CD4-positive, alpha-beta T cell treated with Interferon alpha-2 for 1 hour (primary cell): ENCODE measurements at places on chromosomes 1 and 21.

- no peak for DNase-seq
These were observed 76.9 kb downstream of the RGS18 start for GRCh38 chr1:192235127-192235526.

DNA sequence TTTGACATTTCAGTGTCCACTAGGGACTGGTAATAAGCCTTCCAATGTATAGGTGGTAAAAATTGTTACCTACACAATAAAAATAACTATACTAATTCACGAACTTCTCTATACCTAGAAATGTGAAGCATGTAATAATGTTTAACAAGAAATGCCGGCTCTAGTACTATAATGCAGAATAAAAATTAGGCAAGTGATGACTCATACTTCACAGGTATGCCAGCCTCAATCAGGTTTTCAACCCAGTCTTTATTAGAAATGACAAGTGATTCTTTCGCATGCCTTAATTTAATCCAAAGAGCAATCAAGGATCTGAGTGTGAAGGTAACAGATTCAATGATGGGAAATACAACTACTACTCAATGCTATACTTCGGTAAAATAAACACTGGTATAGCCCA, 134.9 kb downstream of the RERE start:
- no peak for DNase-seq

GRCh38 chr21:36817732-36818450, 119.0 kb downstream of the SIM2 start:
- no peak for DNase-seq

GRCh38 chr1:244235157-244235556, 184.1 kb downstream of the ZBTB18 start:
- DNase-seq: no peak

DNA sequence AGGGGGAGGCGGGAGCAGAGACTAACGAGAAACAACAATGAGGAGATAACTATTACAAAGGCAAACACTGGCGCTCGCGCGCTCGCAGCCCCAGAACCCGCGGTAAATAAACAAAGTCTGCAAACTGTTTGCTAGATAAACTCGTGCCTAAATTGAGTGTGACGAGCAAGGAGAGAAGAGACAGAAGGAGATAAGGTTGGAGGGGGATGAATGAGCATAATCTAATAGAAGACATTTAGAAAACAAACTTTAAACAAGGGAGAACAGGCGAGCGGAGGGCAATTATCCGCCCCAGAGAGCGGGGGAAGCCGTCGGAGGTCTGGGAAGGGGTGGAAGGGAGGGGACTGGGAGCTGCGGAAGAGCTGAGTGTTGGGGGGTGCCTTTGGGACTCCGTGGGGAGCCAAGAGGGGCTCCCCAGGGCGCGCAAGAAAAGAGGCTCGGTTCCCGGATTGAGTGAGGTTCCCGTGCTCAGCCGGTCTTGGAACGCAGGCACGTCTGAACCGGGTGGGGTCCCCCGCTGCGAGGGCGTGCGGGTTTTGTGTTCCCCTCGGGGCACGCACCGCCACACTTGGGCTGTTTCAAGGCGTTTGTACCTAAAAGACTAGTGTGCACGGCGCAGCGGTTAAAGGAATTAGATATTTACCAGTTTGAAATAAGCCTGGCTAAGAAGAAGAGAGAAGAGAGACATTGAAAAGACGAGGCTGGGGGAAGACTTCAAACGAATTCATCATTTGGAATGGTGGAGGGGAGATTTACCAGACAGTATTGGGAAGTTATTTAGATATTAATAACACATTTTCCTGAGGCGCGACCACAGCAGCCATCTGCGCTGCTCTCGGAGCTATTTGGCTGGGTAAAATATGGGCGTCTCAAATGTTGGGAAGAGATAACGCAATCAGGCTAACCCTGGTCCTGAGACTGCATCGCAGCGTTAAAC, 10.6 kb downstream of the PAX7 start:
- DNase-seq: no peak

DNA sequence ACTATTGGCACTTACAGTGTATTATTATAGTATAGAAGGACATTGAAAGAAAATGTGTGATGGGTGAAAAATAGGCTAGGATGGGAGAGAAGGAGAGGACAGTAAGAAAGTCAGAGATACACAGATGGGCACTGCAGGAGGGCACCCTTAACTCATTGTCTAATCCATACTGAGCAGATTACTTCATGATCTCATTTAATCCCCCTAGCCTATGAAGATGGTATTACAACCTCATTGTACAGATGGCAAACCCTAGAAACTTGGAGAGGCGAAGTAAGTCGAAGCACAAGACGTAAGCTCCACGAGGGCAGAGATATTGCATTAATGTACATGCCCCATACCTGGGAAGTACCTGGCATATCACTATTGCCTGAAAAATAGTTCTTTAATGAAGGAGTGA, 346.9 kb upstream of the DAB1 start:
- no peak for DNase-seq

GRCh38 chr1:63937461-63938022, 163.7 kb downstream of the ROR1 start:
- DNase-seq: no peak

- DNase-seq: no peak
These were observed 47.1 kb downstream of the PHACTR4 start for GRCh38 chr1:28416509-28417194.

GRCh38 chr1:194103516-194104246, 917.3 kb upstream of the B3GALT2 start:
- no peak for DNase-seq

DNA sequence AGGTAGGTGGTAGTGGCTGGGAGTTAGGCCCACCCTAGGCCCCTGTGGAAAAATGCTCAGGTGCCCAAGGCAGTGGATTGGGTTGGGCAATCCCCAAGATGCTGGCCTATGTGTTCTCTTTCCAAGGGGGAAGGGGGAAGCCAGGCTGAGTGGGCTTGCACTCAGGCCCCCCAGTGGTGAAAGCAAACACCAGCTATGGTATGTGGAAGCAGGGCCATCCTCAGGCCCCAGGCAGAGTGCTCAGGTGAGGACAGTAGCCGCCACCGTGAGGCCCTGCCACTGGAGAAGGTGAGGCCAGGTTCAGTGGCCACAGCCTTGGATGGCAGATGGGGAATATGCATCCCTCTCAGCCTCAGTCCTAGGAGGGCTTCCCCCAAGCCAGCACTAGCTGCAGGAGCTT, 11.8 kb downstream of the LY9 start:
- DNase-seq: no peak

- DNase-seq: no peak
These were observed 108.6 kb downstream of the CASZ1 start for GRCh38 chr1:10687782-10688408.

DNA sequence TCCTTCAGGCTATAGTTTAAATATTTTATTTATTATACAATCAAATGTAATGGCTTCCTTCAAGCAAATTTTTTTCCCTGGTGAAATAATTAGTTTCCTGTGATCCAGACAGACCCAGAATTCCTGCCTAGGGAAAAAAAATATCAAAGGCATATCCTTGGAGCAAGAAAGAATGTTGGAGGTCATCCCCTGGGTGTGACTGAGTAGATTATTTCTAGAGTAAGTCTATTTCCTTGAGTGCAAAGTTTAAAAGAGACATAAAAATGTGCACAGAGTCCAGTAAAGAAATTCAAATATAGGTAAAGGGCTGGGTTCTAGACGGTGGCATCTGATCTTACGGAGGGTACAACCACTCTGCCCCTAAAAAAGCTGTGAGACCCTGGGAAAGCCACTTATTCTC, 32.2 kb upstream of the SAMD13 start:
- no peak for DNase-seq

DNA sequence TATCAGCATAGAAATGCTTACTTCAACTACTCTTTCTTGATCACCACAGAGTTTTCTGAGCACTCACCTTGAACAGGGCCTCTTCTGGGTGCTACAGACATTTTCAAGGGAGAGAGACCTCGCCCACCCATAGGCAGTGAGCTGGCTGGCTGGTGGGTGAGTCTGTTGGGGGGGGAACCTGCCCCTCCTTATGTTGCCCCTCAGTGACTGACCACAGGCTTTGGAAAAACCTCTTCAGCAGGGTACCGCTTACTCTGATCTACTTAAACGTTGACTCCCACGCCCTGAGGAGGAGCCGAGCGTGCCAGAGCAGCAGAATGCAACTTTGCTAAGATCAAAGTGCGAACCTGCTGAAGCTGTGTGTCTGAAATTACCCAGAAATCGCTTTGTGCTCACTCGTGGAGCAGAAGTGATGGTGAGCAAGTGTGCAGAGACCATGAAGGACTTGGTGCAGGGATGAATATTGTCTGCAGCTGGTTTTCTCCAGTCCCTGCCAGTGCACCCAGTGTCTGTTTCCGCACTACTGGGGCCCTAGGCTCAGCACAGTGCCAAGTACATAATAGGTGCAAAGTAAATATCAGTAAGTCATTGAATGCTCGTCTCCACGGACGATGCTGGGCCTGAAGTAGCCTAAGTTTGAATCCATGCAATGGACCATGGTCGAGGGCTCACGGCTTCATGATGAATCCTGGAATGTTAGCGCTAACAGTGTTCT, 158.7 kb upstream of the IRF2BP2 start:
- DNase-seq: no peak

GRCh38 chr21:17451364-17451891, 61.4 kb upstream of the CXADR start:
- peak; percentile 9 for DNase-seq

- no peak for DNase-seq
These were observed 65.0 kb downstream of the FOXD2 start for GRCh38 chr1:47502746-47503370.

DNA sequence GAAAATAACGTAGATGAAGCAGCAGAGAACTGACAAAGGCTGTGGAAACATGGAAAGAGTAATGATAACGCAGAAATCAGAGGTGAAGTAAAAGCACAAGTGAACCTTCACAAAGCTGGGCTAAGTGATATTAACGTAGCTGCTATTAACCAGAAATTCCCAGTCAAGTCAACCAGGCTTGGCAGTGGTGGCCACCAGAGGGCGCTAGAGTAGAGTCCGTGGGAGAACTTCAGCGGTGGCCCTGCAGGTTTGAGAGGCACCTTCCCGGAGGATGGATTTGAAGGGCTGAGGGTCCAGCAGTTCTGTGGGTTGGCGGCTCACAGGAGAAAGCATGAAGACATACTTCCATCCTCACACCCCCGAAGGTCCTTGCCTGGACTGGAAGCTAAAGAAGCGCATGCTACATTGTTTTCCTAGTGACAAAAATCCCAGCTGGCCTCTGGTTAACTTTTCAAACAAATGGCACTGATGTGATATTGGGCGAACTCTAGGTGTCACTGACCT, 81.7 kb upstream of the ZNF648 start:
- peak; percentile 84 for DNase-seq

DNA sequence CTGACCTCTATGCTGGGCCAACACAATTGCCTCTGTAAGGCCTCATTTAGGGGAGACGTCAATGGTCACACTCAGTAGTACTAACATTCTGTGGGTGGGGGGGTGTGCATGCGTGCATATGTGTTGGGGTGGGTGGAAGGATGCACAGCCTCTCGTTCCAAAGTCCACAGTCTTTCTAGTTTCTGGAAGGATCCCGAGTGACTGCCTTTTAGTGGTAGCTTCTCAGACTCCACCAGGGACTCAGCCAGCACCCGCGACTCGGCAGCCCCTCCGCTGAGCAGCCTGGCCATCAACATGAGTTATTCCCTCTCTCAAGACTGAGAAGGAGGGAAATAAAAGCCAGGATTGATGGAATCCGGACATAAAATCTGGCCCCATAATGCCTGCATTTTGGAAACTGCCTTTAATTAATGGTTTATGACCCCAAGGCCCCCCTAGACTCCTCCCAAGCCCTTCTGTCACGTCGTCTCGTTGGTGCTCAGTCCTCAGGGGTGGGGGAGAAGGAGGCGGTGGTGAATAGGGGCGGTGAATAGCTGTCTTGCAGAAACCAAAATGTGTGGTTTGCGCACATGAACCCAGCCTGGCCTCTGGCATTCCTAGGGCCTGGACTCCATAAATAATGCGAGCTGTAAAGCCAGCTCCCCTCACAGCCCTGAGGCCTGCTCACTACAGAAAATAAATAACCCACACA, 65.1 kb upstream of the TMEM51 start:
- DNase-seq: no peak

DNA sequence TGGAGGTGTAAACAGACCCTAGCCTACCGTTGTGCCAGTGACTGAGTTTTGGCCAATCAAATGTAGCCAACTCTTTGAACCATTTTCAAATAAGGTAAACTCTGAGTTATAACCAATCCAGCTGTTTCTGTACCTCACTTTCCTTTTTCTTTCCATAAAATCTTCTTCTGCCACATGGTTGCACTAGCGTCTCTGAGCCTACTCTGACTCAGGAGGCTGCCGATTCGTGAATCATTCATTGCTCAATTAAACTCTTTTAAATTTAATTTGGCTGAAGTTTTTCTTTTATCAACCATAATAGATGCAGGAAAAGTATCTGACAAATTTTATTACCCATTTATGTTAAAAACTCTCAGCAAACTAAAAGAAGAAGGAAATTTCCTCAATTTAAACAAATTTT, 111.5 kb upstream of the LYPLAL1 start:
- no peak for DNase-seq

DNA sequence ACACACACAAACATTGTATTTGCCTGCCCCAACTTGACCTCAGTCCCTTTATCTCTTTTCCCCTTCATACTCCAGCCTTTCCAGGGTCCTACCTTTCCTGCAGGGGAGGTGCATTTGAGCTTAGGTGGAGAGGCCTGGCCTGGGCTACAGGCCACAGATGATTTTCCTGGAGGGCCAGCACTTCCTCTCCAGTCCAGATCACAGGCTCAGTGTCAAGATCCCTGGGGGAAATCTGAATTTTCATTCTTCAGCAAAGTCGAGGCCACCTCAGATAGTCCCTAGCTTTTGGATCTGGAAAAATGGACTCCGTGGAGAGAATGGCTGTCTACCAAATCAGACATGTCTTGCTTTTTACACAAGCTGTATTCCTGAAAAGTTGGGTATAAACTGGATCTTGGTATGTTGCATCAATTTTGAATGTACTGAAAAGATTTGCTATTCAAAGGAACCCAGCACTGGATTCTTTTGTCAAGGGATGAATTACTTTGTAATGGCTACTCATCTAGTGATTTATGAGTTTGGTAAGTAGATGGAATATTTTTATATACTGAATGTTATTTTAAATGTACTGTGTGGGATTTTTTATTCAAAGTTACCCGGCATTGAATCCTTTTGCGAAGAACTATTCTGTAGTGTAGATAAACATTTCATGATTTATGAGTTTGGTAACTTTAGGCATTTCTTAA, 78.7 kb downstream of the DDR2 start:
- DNase-seq: no peak

DNA sequence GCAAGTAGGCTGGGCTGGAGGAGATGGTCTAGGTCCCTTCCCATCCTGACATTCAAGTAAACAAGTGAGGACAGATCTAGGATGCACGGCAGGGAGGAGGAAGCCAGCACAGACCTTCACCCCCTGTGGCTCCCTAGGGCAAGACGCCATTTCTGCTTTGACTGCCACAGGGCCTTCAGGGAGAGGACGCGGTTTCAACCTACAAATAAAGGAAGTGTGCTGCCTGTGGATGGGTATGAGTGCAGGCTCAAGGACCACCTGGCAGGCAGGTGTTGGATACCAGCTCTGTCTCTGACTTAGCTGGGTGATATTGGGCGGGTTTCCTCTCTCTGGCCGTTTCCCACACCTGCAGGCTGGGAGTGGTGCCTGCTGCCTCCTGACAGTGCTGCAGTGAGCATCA, 16.2 kb downstream of the SLC2A1 start:
- no peak for DNase-seq

- peak; percentile 86 for DNase-seq
These were observed 14.7 kb downstream of the ZBTB7B start for GRCh38 chr1:155017041-155017945.
